Activated naive CD4-positive, alpha-beta T cell treated with anti-CD3 and anti-CD28 coated beads, Interleukin-2, amount 50 U/mL, for 16 hours (primary cell): ENCODE measurements at places on chromosomes 11 and 22.

DNA sequence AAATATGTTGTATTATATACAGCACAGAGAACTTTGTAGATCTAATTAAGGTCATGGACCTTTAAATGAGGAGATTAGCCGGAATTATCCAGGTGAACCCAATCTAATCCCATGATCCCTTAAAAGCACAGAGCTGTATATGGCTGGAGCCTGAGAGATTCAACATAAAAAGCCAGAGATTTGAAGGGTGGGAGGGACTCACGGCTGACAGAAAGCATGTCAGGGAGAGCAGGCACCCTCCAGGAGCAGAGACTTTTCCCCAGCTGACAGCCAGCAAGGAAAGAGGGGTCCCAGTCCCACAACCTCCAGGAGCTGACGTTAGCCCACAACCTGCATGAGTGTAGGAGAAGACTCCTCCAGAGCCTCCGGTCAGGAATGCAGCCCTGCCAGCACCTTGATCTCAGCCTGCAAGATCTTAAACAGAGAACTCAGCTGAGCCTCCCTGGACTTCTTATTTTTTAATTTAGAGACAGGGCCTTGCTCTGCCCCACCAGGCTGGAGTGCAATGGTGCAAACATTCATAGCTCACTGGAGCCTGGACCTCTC, 20.0 kb upstream of the ADA2 start:
- no peak for DNase-seq

- no peak for DNase-seq
Observed at GRCh38 chr22:19056951-19057401, 65.2 kb downstream of the DGCR2 start.

GRCh38 chr11:62673196-62673525, 1.1 kb upstream of the LBHD1 start:
- no peak for DNase-seq

DNA sequence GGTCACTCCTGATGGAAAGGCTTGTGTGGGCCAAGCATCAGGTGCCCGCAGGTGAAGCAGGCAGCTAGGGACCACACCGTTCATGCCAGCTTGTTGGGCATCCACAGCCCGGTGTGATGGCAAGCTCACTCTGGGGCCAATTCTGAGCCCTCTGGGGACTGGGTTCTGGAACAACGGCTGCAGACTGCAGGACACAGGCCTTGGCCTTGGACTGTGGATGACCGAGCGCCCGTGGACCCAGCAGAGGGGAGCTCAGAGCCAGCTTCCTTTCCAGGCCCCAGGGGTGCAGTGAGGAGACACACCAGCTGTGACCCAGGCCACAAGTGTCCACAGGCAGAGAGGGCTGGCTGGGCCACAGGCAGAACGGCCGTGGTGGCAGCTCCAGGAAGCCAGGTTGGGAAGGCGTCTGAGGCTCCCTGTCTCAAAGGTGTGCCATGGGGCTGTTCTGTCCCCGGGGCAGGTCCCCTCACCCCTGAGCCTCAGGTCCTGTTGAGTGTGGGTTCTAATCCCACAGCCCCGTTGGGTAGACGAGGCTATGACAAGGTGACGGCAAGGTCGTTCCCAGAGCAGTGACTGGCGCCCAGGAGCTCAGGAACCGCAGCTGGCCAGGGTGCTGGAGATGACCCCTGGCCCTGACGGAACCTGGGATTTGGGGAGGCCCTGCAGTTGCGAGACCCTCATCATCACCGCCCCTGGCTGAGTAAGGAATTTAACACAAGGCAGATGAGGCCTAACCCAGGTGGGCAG, 1079.4 kb downstream of the BRD1 start:
- no peak for DNase-seq

- no peak for DNase-seq
Observed at GRCh38 chr11:27847496-27847895, 147.2 kb upstream of the BDNF start.

- no peak for DNase-seq
Observed at GRCh38 chr11:18314784-18315523, 7.0 kb downstream of the HPS5 start.

GRCh38 chr22:46065691-46066454, 84.5 kb upstream of the PPARA start:
- no peak for DNase-seq

DNA sequence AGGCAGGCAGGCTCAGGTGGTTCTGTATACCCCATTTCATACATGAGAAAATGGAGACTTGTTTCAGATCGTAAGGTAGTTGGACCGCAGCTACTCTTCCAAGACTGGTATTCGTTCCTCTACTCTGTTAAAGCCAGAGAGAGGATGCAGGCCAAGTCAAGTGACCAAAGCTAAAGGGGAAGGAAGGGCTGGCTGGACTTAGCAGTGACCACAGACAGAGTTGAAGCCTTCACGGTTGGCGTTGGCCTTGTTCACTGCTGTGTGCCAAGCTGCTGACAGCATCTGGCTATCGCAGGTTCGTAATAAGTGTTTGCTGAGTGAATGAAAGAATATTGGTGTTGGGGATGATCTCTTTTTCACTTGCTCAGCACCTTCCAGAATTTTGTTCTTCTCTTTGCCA, 64.2 kb downstream of the PTPRJ start:
- no peak for DNase-seq

DNA sequence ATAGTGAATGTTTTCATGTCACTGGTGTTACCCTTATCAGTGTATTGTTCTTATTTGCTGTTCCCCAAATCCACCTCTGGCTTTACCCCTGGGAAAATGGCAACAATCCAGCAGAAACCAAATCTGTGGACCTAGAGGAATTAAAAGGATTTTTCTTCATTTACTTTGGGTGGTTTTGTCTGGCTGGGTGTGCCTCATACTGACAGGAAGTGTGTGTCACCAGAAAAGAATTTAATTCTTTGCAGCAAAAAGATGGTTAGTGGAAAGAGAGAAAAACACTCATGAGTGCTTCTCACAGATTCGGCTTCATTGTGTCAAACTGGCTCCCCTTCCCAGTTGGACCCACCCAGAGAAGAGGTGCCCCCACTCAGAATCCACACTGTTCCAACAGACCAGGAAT, 38.9 kb downstream of the FZD4 start:
- DNase-seq = no peak

DNA sequence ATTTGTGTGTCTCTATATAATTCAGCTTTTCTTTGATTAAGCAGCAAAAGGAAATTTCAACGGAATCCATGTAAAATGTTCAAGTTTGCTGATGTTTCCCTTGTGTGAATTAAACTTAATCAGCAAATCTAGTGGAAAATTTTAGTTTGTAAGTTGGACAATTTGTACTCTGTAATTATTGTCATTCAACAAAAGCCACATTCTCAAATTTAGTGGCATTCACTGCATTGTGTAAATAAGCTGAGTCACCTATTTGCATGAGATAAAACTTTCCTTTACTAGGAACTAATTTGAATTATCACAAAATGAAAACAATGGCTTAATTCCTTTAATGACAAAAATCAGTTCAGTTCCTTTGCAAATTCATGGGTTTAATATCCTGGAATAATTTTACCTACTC, 784.2 kb upstream of the CCDC179 start:
- no peak for DNase-seq

DNA sequence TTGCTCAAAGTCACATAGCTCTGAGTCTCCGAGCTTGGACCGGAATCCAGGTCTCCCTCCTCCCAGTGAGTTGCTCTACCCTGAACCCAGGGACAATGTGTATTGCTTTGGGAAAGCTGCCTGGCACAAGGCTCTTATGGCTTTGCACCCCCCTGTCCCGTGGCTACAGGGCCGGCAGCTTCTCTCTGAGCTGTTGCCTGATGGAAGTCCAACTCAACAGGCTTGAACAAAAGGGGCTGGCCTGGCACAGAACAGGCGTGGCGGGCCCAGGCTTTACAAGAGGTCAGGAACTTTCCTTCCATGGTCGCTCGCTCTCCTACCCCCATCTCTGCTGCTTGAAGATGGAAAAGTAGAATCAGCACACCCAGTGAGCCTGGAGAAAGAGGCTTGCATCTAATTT, 34.3 kb downstream of the MYEOV start:
- no peak for DNase-seq

DNA sequence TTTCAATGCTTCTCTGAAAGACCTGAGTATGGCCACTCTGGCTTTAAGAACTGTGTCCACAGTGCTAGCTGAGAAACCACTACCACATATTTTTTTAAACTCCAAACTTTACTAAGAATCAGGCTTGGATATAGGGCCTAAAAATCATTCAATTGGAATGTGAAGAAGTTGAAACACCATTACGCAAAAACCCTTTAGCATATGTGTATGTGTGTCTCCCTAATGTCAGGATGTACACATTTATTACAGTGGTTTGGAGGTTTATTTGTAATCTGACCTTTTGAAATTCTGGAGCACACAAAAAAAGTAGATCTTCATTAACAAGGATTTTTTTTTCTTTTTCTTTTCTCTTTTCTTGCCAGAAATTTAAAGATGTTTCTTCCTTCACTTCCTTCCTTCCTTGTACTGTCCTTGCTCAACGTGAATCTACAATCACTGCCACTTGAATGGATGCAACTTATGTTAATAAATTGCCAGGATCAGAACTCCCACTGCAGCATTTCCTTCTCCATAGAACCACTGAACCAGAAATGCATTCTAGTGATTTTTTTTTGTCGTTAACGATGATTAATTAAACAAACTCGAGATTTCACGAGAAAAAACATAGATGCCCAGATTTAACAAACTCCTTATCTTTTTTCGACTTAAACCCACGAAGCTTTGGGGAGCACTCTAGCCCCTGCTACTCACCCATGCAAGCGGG, 3.1 kb upstream of the ADM start:
- DNase-seq = no peak

DNA sequence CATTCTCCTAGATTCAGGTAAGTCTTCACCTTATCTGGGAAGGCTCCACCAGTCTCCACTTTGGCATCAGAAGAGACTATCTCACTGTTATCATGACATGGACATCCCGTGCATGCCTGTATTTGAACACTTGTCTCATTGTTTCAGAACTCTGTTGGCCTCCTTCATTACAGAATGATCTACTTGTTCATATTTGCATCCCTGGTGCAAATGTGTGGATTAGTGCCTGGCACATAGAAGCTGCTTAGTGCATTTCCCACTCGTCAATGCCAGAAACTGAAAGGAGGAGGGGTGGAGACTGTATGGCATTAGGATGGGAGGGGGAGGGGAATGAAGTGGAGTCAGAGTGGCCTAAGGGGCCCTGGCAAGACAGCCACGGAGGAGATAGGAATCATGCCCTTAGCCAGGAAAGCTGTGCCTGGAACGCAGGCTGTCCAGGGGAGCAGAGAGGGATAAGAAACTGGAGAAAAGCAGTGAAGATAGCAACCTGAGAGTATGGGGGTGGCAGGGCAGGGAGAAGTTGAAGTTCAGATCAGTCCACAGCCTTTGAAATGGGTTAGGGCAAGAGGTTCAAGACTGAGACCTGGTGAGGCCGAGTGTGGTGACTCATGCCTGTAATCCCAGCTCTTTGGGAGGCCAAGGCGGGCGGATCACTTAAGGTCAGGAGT, 53.8 kb upstream of the CAPRIN1 start:
- DNase-seq = no peak

- DNase-seq = peak; percentile 36
Observed at GRCh38 chr22:20624161-20624616, 116.8 kb downstream of the MED15 start.
